ENCODE measurements at places on chromosomes 1 and 21. TPM values are rescaled to one million over a fixed set of nuclear protein-coding genes. Genes with fewer than 3 reads are reported as not detected.

VTCN1 gene
- not detected for polyA plus RNA-seq

PRDM16 gene
- polyA plus RNA-seq: 13.1 TPM

HSD11B1 gene
- polyA plus RNA-seq: 1.2 TPM

GNG4 gene
- not detected for polyA plus RNA-seq

SFN gene
- polyA plus RNA-seq: 0.11 TPM

SH2D1B gene
- polyA plus RNA-seq: not detected

DNA sequence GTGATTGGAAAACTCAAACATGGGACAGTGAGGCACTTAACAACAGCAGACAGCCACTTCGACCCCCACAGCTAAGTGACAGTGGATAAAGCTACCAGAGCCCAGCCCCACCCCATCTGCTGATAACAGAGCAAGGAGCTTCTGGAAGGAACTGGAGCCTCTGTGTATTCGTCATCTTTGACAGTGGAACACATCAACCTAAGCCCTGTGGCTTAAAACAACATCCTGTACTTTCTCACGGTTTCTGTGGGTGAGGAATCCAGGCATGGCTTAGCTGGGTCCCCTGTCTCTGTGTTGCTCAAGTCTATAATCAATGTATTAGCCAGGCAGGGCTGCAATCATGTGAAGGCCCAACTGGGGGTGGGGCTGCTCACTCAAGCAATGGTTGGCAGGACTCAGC is 18.4 kb upstream of the SIPA1L2 start:
- no peak for DNase-seq

DNA sequence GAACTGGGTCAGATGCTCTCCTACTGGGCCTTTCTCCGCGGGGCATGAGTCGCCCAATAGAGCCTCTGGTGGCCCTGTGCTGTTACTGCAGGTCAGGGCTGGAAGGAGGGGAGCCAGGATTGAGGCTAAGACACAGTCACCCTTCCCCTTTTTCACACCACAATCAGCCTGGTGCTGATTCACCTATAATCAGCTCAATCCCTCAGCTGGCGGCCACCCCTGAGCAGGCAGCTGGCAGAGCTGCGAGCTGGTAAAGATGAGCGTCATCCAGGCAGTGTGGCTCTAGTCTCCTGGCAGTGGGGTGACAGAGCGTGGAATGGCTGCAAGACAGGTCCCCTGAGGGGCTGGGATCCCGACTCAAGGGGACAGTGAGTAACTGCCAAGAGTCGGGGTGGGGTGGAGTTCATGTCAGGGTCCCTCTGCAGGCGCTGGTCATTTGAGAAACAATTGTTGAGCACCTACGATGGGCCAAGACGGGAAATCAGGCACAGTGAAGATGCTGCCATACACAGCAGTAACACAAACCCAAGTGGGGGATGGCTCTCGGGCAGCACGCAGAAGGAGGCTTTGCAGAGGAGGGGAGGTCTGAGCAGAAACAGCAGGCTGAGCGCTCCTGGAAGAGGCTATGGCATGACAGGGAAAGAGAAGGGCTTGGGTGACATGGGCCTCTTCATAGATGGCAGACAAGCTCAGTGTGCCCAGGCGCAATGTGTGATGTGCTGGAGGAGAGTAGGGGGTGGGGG is 21.8 kb downstream of the ATF3 start:
- DNase-seq: peak; percentile 60

- no peak for DNase-seq
Measured at GRCh38 chr1:203204756-203205155, 18.3 kb upstream of the CHI3L1 start.

- no peak for DNase-seq
Measured at GRCh38 chr21:35801391-35801790, 258.9 kb downstream of the SETD4 start.

- DNase-seq: no peak
Measured at GRCh38 chr1:232248276-232248820, 381.6 kb downstream of the SIPA1L2 start.

DNA sequence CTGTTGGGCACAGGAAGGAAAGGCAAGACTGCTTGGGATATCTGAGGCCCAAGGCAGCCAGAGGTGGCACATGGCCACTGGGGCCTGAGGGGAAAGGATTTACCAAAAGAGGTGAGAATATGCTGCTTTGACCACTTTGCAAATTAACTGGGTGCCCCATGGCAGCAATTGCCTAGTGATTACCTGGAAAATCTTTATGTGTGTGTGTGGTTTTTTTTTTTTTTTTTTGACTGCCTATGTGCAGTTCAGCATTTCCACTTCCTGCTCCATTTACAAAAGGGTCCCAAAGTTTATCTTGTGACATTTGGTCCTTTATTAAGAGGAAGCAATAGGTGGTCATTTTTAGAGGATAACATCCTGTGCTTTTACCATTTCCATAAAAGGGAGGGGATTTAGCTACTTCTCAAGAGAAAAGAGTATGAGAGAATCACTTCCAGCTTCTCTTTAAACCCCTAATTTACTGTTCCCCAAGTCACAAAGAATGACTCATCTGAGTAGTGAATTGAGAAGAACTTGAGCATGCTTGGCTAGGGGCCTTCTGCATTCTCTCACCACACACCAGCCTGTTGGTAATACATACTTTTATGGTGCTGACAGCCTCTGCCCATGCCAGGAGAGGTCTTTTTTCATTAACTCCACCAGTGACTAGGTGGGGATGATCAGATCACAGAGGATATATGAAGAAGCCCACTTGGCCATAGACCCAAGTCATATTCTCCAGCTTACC is 52.1 kb downstream of the SYDE2 start:
- peak; percentile 43 for DNase-seq

Measured in heart left ventricle (tissue), 16 donors.